RKO (cell line): ENCODE measurements at places on chromosomes 12 and 14.

GRCh38 chr12:107660861-107661415 is 24.7 kb upstream of the PWP1 start:
- no peak for DNase-seq

DNA sequence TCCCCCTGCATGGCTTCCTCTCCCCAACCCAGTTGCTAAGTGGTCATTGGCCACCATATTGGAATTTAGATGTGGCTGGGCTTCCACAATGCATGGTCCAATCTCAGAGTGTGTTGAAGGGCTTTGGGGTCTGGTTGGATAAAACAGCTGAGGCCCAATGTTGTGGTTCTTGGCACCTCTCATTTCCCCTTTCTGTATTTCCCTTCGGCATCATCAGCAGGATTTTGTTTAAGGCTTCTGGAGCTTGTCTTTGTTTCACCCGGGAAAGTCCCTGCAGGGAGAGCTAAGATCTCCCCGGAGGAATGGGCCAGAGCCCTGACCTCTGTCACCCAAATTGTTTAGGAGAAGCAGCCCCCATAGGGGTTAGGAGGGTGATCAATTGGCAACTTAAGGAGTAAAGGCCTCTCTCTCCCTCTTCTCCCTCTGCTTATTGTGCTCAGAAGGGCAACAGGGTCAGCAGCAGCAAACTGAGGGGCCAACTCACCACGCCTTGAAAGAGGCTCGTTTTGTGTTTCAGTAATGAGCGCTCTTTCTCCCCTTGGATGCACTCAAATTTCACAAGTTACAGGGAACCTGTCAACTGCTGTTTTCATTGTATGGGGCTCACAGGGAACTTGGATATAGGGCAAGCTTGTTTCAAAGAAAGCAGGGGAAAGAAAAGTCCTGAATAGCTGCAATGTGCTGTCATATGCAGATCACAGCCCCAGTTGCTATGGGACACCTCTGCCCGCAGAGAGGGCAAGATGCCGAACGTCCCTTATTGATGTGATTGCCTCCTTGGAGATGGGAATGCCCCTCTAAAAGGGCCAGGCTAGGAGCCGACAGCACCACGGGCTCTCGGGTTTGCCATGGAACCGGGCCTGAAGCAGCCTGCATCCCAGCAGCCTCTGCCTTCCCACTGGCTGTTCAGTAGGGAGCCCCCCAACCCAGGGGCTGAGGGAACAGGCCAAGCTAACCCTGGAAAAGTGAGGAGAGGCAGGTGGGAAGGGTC is 223.7 kb downstream of the ZFP36L1 start:
- DNase-seq = no peak

- DNase-seq = no peak
These were observed 140.4 kb upstream of the MAX start for GRCh38 chr14:65242732-65243134.

DNA sequence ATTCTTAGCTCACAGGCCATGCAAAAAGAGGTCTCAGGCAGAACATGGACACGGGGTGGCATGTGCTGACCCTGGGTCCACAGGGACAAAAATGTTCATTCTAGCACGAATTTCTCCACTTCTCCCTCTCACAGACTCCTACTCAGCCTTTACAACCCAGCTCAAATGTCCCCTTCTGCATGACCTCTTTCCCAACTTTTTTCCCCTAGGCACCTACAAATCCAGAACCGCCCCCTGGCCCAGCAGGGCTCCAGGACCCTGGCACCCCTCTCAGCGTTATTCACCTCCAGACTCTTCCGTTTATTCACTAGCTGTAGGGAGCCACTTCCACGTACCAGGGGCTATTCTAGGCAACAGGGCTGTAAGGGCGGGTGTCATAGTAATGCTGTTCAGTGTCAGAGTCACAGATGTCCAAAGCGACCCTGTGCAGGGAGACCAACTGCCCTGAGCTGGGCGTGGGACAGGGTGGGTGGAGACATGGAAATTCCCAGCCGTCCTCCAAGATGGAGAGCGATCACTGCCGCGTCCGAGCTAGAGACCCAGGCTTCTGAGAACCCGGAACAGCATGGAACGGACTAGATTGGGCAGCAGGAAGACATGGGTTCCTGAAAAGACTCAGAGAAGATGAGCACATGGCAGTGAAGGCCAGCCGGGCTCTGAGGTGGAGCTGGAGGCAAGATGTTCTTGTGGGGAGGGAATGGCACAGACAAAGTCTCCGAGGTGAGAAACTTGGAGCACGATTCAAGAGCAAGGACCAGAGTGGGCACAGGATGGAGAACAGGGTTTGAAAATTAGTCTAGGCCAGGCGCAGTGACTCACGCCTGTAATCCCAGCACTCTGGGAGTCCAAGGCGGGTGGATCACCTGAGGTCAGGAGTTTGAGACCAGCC is 274.9 kb upstream of the RTL1 start:
- DNase-seq = no peak

DNA sequence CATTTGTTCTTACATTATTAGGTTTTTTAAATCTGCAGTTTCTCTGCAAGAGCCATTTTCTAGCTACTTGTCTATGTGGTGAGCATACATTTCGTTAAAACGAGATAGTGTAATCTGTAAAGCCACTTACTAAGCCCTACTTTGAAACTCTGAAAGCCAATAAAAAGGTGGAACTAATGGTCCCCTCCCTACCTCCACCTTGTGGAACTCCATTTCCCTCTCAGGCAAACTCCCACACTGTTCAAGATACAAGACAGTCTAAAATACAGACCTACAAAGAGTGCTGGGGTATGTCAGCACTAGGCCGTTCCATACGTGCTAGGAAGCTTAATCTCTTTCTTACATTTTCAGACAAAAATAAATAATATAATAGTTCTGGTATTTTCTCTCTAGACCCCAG is 74.1 kb downstream of the DUSP6 start:
- DNase-seq = no peak

DNA sequence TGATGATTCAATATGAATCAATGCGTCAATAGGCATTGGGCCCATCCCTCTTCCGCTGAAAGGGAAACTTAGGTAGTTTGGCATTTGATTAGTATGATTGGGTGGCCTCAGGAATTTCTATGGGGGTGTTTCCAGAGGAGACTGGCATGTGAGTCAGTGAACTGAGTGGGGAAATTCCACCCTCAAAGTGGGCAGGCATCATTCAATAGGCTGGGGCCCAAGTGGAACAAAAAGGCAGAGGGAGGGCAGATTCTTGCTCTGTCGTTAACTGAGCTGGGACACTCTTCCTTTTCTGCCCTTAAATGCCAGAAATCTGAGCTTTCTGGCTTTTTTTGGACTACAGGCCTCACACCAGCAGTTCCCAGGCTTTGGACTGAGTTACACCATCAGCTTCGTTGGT is 373.5 kb downstream of the RPS29 start:
- DNase-seq = no peak

- no peak for DNase-seq
These were observed 64.9 kb downstream of the STXBP6 start for GRCh38 chr14:24984846-24985589.

- DNase-seq = no peak
These were observed 44.6 kb downstream of the DLK1 start for GRCh38 chr14:100771121-100771800.

DNA sequence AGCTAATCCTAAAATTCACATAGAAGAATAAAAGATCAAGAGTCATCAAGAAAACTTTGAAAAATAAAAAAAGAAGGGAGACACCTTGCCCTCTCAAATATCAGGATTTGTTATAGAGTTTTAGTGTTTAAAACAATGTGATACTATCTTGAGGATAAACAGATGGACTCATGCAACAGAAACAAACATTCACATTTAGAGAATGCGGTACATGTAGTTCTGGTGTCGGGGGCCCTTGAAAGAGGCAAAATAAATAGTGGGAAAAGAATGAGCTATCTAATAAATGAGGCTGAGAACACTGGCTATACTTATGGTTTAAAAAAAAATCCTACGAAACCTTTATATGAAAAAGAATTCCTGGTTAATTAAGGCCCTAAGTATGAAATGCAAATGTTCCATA is 127.7 kb downstream of the LLPH start:
- DNase-seq = no peak

DNA sequence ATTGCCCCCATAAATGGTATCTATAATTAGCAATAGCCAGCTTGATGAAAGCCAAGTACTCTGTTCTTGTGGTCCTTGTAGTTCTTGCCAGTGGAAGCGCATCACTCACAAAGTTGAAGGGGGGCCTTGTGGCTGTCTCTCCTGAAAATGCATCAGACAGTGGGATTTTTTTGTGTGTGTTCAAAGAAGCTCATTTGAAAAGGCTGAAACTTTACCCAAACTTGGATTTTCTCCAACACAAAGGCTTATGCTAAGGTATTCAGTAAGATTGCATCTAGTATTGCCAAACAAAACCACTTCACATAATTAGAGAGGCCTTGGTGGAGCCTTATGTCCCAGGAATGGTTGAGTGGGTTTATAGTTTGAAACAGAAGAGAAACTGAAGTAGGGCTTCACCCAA is 216.7 kb upstream of the TMTC1 start:
- DNase-seq = no peak

- DNase-seq = peak; percentile 8
These were observed 450.5 kb downstream of the TMEM117 start for GRCh38 chr12:44286336-44286735.

DNA sequence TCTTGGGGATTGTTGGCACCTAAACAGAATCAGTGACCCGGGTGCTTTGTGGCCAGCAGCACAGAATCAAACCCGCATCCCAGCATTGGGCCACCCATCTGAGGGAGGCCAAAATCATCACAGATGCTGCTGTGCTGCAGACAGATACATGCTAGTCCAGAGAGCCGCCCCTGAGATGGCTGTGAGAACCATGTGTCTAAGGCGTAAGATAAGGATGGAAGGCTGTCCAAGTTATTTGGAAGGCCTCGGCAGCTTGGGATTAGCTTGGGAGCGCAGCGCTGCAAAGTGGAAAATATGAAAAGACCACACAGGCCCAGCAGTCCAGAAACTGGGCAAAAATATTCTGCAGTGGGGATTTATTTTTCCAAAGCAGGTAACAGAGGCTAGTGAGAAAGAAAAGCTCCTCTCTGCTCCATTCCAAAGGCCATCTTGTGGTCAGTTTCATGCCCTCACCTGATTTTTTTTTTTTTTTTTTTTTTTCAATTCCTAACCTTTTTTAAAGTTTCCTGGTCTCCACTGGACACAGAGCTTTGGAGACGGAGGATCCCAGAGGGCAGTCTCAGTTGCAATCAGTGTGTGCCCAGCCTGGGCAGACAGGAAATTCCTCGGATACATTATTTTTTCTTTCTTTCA is 178.9 kb upstream of the BCL2L14 start:
- DNase-seq = no peak

DNA sequence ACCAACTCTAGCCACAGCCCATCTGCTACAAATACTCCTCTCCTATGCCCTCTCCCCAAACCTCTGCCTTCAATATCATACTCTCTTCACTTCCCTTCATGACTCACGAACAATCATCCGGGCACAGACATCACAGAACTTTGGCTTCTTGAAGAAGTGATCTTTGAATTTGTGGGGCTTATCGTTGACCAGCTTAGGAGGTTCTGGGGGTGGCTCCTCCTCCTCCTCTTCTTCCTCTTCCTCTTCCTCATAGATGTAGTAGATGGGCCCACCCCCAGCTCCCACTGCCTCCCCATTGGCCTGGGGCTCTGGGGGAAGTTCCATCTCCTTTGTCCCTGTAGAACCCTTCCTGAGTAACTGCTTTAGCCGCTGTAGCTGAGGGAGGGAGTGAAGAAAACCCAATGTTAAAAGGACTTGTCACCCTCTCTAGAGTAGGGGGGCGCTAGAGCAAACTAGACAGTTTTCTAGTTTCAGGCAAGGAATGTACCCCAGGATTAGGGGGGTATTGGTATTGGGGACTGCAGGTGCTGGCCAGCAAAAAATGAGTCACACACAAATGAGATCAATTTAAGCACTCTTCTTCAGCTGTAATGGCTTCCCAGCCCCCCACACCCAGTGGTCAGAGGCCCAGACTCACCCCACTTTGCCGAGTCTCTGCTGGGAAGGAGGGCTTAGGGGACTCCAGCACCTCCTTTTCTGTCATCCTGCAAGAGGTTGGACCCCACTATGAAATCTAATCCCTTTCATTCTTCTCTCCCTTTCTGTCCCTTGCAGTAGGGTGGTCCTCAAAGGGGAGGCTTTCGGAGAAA is 1.8 kb downstream of the STAC3 start:
- no peak for DNase-seq

GRCh38 chr12:94743174-94743573 is 92.8 kb upstream of the TMCC3 start:
- DNase-seq = no peak

DNA sequence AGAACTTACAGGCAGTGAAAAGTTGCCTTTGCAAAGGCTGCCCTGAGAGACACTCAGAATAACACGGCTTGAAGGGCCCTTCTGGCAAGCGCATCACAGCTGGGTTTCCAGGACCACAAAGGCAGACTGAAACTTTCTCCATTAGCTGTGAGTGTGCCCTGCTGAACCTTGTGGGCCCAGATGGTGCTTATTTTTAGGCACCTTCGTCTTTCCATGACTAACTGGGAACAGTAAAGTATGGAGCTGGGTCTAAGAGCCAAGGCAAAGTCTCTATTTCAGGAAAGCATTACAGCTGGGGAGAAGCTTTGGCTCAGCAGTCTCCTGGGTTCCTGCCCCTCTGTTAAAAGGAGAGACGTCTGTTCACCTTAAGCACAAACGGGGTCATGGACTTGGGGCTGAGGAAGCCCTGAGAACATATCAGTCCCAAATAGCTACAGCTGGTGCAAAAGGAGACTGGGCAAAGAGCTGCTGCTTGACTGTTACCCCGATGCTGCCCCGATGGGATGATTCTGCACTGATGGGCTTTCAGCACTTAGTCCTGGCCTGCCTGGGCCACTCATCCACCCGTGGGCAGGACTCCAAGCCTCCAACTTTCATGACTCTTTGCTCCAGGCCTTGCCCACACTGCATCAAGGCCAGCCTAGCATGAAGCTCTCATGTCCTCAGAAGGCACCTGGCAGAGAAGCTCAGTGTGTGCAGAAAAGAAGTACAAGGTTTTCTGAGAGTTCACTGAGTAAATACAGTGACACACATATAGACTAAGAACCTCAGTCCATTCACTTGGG is 248.3 kb downstream of the PHLDA1 start:
- peak; percentile 77 for DNase-seq

DNA sequence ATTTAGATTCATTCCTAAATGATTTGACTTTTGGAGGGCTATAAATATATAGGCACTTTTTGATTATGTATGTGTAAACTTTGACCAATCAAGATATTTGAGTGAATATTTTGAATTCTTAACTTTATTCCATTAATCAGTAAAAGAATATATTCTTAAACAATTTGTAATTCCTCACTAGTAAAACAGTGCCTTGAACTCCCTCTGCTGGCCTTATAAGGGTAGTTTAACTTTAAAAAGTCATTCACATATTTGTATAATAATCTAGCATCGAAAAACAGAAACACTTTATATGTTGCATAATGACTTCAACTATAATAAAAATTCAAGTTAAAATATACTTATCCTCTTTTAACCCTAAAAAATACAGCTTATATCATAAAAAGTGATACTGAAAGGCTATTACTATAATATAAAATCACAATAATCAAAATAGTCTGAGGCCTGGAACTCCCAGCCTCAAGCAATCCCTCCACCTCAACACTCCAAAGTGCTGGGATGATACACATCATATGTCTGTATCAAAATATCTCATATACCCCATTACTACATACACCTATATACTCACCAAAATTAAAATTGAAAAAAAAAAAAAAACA is 31.2 kb downstream of the CCDC59 start:
- peak; percentile 48 for DNase-seq
